ENCODE measurements at places on chromosomes 4 and X.
A peak's percentile ranks its signal among the peaks of the same experiment; 100 is the strongest.

GRCh38 chr4:101328063-101328602, 19.2 kb downstream of the PPP3CA start:
- no peak for DNase-seq

GRCh38 chr4:26126143-26126718, 194.6 kb upstream of the RBPJ start:
- DNase-seq = no peak

DNA sequence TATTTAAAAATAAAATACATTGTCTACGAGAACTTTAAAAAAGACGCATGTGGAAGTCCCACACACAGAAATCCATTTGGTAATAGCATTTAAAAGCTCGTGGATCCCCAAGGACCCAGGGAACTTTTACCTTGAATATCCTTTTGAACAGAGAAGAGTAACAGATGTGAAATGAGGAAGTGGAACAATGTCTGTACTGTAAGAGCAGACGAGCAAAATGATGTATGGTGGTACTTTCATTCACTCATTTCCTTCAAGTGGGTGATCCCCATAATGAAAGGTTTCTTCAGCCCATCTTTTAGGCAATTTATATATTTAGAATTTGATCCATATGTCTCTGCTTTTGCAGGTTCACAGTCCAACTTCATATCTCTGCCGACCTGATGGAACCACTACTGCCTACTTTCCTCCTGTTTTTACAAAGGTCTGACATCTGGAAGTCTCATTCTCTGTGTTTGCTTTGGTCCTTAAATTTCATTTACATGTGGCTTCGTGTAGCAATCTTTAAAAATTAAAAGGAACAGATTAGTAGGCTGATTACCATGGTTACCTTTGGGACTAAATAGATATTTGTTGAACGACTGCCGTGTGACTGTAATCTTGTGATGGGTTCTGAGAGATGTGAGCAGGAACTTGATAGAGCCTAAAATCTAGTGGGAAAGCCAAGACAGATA, 188.4 kb downstream of the PALLD start:
- DNase-seq = no peak

- DNase-seq = peak; percentile 12
Measured at GRCh38 chrX:117376460-117376859, 740.1 kb downstream of the KLHL13 start.

- DNase-seq = no peak
Measured at GRCh38 chr4:93237521-93237920, 591.0 kb upstream of the ATOH1 start.
